ENCODE measurements at places on chromosomes 12 and 14.

DNA sequence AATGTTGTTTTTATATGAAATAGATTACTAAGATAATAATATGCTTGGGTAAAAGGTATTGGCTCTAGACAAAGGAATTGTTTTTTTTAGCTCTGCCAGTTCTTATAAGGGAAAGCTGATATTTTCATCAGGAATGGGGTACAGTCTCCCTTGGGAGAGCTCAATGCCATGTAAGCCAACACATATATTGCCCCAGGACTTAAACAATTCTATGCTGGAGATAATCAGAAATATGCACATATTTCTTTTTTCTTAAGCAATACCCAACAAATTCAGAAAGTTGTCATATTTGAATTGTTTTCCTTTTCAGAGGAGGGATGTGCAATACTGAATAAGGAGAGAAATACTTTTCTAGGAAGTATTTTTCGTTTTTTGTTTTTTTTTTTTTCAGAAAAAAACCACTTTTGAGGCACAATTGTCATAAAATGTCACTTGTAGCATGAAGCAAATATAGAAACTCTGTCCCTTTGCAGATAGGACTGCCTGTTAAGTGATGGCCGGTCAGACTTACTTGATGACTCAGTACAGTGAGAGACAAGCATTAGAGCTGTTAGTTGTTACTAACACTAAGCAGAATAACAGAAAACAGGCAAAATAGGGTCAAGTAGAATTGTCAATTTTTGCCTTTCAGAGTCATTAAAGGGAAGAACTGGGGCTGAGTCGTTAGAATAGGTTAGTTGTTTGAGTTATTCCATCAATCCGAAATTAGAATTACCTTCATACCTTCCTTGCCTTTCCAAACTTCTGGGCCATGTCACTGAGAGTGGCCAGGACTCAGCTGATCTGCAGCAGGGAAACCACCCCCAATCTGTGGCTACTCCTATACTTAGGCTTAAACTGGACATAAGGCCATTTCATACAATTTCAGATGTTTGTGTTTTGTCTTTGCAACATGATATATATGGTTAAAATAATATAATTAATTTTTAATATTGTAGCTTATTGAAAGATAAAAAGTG, 168.1 kb downstream of the SLC38A4 start:
- no peak for DNase-seq

- DNase-seq: no peak
Observed at GRCh38 chr12:25236626-25237025, 14.1 kb downstream of the KRAS start.

GRCh38 chr12:107302649-107303341, 209.4 kb upstream of the CRY1 start:
- DNase-seq: no peak

GRCh38 chr12:4621511-4621910, 27.3 kb downstream of the AKAP3 start:
- DNase-seq: no peak

- no peak for DNase-seq
Observed at GRCh38 chr14:100903134-100903468, 421 bp downstream of the RTL1 start.

- no peak for DNase-seq
Observed at GRCh38 chr14:21735639-21736307, 62.2 kb upstream of the OR4E1 start.

DNA sequence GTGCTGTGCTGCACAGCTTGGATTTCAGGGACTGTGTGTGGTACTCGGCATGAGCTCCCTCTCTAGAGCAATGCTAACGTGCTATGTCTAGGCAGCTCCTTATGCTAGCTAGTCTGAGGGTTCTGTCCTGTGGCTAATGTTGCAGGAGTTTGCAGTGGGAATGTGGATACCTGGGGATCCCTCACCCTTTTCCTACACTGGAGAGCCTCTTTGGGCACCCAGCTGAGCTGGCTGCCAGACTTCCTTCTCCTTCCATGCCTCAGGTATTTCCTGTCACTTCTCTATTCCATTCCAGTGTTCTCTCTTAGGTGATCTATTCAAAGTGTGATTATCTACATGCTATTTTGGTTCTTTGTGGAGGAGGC, 64.9 kb downstream of the FBXO33 start:
- DNase-seq: no peak

DNA sequence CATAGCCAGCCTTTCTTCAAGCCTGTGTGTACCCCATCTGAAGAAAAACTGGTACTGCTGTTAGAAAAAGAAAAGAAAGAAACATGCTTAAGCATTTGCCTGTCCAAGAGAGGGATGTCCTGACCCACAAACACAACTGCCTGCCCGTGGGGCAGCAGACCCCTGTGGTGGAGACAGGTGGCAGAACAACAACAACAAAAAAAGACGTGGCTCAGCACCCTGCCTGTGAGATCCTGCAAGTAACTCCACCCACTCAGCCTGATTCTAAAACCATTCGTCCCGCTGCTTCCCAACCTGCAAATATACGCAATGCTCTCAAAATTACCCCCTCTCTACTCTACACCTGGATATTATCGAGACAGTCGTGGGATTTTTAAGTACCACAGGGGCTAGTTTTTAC, 64.9 kb upstream of the ZDHHC17 start:
- no peak for DNase-seq
